Inflammatory macrophage (primary cell): ENCODE measurements at places on chromosomes 4 and X.
A peak's percentile ranks its signal among the peaks of the same experiment; 100 is the strongest.

DNA sequence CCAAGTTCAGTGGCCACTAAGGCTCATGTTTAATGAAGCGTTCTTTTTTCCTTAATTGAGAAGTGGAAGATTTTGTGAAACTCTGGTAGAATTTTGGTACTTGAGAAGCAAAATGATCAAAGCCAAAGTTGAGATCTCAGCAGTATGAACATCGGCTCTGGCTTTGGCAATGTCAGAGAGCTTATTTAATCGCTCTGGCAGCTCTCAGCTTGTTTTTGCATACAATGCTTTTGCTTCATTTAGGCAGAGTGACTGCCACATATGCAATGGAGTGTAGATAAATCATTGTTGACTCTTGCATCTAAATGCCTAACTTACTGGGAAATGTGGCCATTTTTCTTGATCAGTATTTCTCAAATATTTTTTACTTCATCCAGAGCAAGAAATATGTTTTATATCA is 135.7 kb downstream of the AASDH start:
- DNase-seq: no peak

DNA sequence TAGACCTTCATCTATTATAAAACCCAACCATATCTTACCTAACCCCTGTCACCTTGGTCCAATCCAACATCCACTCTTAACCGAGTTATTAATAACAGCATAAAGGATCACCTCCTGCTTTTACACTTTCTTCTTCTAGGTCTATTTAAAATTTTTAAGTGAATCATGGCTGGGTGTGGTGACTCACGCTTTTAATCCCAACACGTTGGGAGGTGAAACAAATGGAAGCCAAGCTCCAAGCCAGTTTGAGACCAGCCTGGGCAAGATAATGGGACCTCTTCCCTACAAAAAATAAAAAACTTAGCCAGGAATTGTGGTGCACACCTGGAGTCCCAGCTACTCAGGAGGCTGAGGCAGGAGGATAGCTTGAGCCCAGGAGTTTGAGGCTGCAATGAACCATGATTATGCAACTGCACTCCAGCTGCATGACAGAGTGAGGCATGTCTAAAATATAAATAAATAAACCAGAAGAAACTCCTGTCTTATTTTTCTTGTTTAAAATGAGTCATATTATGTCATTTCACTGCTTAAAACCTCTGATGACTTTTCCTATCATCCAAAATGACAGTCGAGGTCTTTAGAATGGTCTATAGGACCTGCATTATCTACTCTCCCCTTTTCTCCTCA is 188.4 kb downstream of the GASK1B start:
- DNase-seq: no peak

DNA sequence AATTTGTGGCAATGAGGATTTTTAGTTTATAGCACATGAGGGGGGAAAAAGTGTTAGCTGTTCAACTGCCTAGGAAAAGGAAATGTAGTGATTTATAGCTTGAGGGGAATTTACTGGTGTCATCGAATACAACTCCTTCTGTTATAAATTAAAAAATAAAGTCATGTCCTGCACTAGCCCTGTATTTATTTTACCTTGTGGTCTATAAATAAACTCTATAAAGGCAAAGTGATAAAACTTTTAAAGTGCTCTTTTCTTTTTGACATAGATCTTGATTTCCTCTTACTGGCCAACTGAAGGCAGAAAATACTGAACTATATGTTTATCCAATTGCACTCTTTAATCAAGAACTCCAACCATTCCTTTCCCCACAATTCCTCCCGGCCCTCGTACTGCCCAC is 672.1 kb upstream of the SLIT2 start:
- DNase-seq: no peak

GRCh38 chrX:85359051-85359450 is 20.4 kb downstream of the POF1B start:
- no peak for DNase-seq

DNA sequence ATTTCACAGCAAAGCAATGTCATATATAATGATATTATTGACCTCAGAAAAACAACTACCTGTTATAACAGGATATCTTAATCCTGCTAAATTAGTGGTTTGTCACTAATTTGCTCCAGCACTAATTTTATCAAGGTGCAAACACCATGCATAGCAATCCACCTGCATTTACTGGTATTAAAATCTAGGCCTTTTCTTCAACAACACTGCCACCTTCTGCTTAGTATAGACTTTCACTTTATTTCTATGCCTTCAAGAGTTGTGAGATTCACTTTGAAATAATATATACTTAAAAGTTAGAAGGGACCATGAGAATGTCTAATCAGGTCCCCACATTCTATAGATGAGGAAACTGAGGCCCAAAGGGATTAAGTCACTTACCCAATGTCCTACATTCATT is 82.1 kb upstream of the IQCM start:
- DNase-seq: no peak

- no peak for DNase-seq
Measured at GRCh38 chr4:90290345-90290744, 163.2 kb downstream of the CCSER1 start.

GRCh38 chr4:135240796-135241195 is 1039.2 kb upstream of the PABPC4L start:
- DNase-seq: no peak

DNA sequence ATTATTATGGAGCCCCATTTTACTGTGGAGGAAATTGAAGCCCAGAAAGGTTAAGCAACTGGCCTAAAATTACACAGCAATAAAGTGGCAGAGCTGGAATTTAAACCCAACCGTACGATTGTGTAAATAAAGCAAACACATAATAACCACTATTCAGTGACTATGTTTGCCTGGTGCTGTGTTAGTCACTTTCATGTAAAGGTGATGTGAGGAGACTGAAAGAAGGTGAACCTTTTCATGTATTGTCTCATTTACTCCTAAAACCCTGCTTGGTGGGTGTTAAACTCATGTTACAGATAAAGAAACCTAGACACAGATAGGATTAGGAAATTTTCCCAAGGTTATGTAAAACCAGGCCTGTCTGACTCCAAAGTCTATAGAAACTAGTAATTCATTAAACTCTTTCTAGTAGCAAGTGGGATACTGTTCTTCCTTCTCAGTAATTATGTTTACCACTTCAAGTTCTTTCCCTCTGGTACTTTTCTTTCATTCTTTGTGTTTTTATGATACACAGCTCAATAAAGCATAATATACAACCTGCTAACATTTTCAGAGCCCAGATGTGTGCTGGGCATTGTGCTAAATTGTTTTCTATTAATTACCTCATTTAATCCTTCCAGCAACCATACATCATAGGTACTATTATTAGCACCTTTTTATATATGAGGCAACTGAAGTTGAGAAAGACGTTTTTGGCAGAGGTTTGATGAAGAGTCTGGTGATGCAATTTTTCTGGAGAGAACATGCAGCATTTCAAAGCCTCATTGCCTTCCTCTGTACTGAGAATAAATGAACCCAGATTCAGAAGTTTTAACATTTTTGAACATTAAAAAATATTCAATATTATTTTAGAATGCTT is 202.7 kb downstream of the SPRY1 start:
- peak; percentile 15 for DNase-seq

- peak; percentile 55 for DNase-seq
Measured at GRCh38 chrX:29024871-29025270, 437.6 kb downstream of the IL1RAPL1 start.

- DNase-seq: no peak
Measured at GRCh38 chrX:12984603-12985319, 9.9 kb downstream of the TMSB4X start.

- DNase-seq: no peak
Measured at GRCh38 chr4:58301376-58301999, 1191.3 kb upstream of the IGFBP7 start.

DNA sequence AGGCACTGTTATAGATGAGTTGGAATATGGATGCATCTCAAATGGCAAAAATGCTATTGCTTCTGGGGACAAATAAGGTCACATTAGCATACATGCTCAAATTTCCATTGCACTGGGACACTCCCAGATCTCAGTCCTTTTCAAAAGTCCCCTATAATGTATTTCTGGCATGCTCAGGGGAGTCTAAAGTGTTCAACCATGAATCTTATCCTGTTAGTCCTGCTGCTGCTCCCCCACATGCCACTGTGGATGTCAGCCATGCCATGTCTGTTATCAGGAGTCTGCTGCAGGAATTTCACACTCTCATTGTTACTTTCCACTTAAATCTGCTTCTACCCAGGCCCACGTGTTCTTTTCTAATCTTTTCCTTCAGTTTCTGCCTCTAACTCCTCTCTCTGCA is 1000.6 kb downstream of the CCSER1 start:
- no peak for DNase-seq

DNA sequence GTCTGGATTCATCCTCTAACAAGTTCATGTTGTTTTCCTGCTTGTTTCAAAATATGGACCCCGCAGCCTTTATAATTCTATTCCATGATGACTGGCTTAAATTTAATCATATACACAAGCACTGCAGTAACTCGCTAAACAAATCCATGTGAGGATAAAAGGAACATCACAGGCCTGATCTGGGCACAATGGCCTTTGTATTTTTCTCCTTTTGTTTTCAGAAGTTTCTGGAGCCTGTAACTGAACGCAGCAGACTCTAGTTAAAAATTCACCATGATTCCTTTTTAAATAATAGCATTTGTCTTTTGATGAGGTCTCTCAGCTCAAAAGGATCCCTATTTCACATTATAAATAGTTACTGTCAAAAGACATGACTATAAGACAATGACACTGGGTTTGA is 30.2 kb upstream of the TMEM184C start:
- DNase-seq: no peak
